ENCODE measurements at places on chromosomes 11 and 22. TPM values are rescaled to one million over a fixed set of nuclear protein-coding genes. Genes with fewer than 3 reads are reported as not detected.

DNA sequence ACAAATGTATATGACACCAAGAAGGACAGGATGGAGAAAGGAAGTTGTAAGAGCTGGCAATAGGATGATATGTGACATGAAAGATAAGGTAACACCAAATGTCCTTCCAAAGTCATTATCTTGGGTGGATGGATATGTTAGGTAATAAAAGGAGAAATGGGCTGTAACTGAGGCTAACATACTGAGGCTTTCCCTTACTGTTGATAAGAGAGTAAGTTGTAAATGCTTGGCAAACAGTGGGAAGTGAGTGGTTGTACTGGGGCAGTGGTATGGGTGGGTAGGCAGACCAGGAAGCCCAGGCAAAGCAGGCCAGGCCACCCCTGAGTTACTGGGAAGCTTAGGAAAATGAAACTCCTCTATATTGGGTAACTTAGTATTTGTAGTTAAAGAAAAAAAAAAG is 73.7 kb downstream of the ARHGAP42 start:
- no peak for DNase-seq

DNA sequence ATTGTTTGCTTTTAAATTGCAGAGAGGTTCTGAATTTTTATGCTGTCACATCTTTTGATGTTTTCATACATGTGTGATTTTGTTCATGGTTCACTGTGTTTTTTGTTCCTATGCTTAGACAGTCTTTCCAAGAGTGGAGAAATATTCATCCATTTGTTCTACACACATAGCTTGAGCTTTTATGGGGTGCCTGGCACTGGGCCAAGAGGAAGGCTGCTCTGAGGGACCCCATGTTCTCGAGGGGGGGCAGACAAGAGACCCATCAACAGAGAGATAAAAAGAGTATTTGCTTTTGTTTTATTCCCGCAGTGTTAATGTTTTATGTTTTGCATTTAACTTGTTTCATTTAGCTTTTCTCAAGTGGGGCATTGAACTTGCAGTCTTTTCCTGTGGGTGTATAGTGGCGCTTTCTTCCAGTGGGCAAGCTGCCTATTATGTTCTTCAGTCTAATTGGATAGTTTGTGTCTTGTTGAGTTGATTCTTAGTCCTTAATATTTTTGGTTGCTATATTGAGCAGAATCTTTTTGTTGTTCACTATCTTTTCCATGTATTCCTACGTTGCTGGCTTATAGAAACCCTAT is 57.7 kb downstream of the CABIN1 start:
- DNase-seq = no peak

GRCh38 chr22:19783586-19784383 is 23.2 kb downstream of the TBX1 start:
- DNase-seq = no peak

DNA sequence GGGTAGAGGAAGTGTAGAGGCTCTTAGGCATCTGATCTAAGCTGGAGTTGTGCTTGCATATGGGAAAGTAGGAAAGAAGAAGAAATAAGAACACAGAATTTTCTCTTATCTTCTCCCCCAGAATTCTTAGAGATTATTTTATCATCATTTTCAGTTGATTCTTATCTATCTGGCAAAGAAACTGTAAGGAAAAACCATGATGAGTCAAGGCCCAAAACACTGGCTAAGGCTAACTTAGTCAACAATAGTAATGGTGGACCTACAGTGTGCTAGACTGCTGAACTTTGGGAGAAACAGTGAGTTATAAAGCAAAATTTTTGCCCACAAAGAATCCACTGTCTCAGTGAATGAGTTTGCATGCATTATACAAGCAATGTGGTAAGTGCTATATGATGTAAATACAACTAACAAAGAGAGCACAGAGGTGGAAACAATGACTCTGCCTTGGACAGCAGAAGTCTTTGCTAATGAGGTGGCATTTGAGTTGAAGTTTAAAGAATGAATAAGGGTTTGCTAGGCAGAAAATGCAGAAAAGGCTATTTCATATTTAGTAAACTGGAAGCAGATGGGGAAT is 344.5 kb upstream of the PLET1 start:
- DNase-seq = no peak

- DNase-seq = no peak
These were observed 40.2 kb upstream of the B3GAT1 start for GRCh38 chr11:134452026-134452837.

The PI4KA gene
- polyA plus RNA-seq = 43.0 TPM

The OR8G1 gene
- polyA plus RNA-seq = not detected

GRCh38 chr11:133969112-133969511 is 12.3 kb upstream of the IGSF9B start:
- no peak for DNase-seq

DNA sequence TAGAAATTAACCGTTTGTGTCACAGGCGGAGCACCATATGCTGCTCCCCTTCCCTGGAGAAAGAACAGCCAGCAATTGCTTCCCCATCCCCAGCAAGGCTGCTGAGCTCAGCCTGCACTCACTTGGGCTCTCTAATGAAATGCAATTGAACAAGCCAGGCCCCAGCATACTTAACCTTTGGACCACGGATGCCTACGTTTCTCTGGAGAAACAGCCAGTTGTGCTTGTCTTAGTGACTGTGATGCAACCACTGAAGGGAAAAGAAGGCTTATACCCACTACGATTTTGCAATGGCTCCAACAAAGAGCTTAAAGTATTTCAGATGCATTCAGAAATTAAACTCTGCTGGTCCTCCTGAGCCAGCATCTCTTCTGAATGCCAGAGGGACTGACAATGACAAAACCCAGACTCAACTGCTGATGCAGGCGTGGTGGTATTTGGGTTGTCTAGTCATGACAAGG is 51.3 kb upstream of the SESN3 start:
- no peak for DNase-seq

The TLCD5 gene
- polyA plus RNA-seq = 8.6 TPM

- peak; percentile 92 for DNase-seq
These were observed at the start of gene ALG9 for GRCh38 chr11:111870886-111871692. Gene ALG9, minus strand, starts transcription at chr11:111871581. Its CDS starts 99 bp downstream, at chr11:111871482.

DNA sequence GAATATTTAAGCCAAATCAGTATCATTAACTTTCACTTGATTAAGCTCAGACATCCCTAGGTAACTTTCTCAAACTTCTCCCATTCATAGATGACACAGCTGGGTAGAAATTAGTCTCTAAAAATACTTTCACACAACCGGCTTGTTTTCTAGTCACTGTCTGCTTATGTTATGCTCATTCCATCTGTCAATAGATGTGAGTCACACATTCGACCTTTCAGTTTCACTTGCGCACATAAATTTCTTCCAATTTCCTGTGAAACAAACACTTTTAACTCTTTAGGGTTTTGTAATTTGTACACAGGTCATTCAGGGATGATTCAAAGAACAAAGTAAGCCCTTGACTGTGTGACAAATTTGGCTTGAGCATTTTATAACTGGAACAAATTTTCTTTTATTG is 723.0 kb downstream of the KCNA4 start:
- DNase-seq = no peak

GRCh38 chr11:7974668-7975067 is 9.4 kb upstream of the NLRP10 start:
- DNase-seq = no peak

The MDK gene
- 136 TPM for polyA plus RNA-seq

The PAX6 gene
- polyA plus RNA-seq = 0.27 TPM

DNA sequence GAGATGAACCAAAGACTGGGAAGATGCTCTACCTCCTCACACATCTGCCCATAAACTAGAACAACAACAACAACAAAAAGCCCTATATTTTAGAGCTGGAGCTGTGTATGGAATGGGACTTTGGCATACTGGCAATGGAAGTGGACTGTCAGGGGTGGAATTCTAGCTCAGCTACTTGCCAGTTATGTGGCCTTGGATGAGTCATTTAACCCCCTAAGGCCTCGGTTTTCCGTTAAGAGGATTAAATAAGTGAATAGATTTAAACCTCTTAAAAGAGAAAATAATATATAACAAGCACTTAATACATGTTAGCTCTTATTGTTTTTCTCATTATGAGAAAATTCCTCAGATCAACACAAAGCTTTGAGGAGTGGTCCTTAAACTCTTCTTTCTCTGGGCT is 195.0 kb downstream of the KIF18A start:
- no peak for DNase-seq

GRCh38 chr11:68950270-68950669 is 30.5 kb downstream of the MRGPRD start:
- no peak for DNase-seq

The CPSF7 gene
- 82.3 TPM for polyA plus RNA-seq

- DNase-seq = no peak
These were observed 12.6 kb downstream of the PRSS23 start for GRCh38 chr11:86812981-86813380.

The SAA4 gene
- not detected for polyA plus RNA-seq

Data from muscle of arm (tissue), 14 donors.